IPS-NIHi11 (cell line): ENCODE measurements at places on chromosomes 2 and 18.

DNA sequence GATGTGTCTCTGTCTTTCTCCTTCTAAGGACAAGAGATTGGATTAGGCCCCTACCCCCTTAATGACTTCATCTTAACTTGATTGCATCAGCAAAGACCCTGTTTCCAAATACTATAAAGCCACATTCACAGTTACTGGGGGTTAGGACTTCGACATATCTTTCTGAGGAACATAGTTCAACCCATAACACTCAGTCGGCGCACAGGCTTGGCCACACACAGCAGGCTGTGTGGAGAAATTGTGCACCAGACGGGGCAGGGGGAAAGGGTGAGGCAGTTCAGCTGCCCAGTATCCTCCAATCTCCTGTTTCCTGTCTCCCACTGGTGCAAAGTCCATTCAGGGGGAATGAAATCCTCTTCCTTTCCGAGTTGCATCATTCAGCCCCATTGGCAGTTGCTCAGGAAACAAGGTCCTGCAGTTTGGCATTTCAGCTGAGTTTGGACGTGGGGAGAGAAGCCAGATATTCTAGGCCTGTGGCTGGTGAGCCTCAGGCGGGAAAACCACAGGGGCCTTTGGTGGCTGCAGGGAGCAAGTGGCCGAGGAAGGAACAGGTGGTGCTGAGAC is 9.4 kb upstream of the RAPGEF4 start:
- no peak for DNase-seq

DNA sequence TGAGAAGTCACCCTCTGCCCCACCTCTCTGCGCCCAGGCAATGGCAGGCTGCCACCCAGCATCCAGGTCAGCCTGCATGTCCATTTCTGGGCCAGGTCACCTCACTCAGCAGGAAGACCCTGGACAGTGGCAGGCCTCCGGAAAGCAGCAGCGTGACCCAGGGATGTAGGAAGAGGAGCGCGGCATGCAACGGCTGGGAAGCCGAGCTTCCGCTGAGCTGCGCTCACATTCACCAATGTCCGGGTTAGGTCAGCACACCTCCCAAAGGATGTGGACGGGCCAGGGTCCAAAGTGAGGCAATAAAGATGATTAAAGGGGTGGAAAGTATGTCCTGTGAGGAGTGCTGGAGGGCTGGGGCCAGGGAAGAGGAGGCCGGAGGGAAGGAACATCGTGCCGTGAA is 174.5 kb downstream of the CTIF start:
- DNase-seq: no peak

DNA sequence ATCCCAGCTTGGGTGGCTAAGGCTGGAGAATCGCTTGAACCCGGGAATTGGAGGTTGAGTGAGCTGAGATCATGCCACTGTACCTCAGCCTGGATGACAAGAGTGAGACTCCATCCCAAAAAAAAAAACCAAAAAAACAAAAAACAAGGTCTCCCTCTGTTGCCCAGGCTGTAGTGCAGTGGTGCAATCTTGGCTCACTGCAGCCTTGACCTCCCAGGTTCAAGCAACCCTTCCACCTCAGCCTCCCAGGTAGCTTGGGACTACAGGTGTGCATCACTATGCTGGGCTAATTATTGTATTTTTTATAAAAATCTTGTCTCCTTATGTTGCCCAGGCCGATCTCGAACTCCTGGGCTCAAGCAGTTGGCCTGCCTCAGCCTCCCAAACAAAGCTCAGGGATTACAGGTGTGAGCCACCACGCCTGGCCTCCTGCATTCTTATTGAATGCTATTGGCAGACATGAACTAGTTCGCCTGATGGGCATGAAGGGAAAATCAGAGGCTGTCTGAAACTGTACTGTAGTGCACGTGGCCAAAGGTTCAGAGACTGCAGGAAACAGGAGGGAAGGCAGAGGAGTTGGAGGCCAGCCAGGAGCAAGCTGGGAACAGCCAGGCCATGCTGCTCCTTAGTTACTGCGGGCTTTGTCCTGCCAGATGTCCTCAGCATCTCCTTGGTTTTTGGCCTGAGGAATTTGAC is 16.0 kb upstream of the ASXL2 start:
- no peak for DNase-seq

DNA sequence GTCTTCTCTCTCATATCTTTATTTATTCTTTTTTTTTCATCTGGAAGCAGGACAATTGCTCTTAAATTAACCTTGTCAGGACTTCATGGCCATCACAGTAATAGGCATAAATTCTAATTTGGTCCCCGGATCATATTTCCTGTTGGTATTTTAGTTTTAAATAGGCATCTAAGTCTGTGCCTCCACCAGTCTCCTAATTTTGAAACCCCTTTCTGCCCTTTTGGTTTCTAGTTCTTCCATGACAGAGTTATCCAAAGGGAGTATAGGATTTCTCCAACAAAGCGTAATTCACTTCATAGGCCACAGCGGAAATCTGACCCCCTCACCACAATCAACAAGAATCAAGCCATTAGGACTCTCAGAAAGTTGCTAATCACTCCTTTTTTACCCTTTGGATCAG is 3.8 kb downstream of the EPHA4 start:
- DNase-seq: no peak

GRCh38 chr2:113406114-113406513 is 31.4 kb upstream of the ZNG1B start:
- peak; percentile 20 for DNase-seq

DNA sequence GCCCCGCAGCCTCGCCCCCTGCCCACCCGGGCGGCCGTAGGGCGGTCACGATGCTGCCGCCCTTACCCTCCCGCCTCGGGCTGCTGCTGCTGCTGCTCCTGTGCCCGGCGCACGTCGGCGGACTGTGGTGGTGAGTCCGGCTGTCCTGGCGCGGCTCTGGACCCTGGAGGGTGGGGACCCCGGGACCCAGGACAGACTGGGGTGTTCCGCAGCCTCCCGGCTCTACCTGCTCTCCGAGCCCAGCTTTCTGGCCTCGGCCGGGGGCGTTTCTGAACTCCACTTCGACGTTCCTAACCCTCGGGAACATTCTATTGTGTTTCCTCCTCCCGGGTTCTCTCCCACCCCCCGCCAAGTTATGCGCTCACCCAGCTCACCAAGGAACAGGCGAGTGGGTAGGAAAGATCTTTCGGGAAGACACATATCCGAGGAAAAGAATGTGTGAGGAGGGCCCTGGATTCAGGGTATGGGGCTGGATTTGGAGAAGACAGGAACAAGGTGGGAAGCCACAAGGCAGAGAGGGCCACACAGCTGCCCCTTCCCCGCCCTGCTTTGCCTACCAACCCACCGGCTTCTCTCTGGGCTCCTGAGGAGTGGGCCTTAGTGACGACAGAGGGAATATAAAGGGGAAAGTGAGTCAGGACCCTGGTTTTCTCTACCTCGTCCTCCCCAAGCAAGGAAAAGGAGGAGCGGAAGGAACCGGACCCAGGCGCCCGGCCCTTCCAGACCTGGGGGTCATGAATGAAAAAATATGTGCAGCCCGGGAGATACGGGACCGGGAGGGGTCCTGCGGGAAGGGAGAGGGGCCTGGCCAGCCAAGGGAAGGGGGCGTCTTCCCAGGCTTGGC is 605 bp downstream of the WNT6 start:
- DNase-seq: no peak

- no peak for DNase-seq
Observed at GRCh38 chr18:78305789-78306188, 673.8 kb upstream of the SALL3 start.

DNA sequence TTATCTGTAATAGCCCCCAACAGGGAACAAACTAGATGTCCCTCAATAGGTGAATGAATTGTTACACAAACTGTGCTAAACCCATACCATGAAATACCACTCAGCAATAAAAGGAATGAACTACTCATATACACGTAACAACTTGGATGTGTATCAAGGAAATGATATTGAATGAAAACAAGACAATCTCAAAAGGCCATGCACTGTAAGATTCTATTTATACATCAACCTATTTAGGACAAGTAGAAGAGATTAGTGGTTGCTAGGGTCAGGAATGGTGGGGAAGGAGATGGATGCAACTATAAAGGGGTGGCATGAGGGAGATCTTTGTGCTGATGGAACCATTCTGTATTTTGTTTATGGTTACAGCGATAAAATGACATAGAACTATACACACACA is 47.1 kb downstream of the KANSL3 start:
- DNase-seq: no peak

DNA sequence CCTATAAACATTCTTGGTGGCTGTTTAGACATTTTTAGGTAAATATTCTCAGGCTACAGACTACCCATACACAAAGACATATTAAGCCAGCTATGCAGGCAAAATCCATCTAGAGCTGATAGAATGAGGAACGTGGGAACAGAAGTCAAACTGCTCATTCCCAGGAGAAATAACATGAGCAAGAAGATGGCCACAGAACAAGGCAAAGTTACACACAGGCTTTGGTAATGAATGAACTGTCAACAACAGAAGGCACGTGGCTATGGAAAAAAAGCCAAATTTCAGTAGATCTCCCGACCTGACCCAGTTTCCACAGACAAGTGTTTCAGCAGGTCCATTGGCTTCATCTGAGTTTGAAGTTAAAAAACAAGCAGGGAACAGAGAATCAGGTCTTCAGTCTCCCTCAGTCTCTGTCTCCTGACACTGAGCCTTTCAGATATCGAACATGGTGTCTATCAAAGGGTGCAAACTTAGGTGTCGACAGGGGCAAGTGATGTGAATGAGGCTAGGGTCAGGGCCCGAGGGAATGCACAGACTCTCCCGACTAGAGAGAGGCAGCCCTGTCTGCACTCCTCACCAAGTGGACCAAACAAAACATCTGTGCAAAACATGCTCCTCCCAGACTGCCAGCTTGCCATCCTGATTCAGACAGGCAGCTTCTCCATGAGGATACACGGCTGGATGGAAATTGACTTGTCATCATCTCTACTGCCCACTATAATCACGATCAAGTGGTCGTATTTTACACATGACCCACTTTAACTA is 25.9 kb downstream of the SIGLEC15 start:
- no peak for DNase-seq

- no peak for DNase-seq
Observed at GRCh38 chr2:231361701-231362554, 33.6 kb upstream of the B3GNT7 start.

- no peak for DNase-seq
Observed at GRCh38 chr18:23574611-23575308, 11.5 kb downstream of the NPC1 start.

DNA sequence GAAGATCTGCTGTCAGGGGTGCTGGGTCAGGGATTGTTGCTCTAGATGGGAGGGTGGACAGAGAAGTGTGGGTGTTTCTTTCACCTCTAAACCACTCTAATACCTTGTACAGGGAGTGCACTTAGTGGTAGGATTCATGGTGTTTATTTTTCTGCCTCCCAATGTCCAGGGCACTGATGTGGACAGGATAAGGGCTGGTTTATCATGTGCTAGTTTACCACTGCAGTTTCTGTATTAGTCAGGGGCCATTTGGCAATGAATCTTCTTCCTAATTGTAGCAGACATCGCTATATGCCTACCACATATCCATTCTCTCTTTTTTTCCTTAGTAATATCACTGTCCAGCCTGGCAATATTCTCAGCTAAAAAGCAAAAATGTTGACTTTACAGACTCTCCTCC is 50.3 kb upstream of the LRRTM1 start:
- DNase-seq: no peak

- DNase-seq: no peak
Observed at GRCh38 chr2:196742216-196742615, 57.3 kb downstream of the GTF3C3 start.

GRCh38 chr2:224217233-224217961 is 178.3 kb upstream of the SERPINE2 start:
- no peak for DNase-seq

DNA sequence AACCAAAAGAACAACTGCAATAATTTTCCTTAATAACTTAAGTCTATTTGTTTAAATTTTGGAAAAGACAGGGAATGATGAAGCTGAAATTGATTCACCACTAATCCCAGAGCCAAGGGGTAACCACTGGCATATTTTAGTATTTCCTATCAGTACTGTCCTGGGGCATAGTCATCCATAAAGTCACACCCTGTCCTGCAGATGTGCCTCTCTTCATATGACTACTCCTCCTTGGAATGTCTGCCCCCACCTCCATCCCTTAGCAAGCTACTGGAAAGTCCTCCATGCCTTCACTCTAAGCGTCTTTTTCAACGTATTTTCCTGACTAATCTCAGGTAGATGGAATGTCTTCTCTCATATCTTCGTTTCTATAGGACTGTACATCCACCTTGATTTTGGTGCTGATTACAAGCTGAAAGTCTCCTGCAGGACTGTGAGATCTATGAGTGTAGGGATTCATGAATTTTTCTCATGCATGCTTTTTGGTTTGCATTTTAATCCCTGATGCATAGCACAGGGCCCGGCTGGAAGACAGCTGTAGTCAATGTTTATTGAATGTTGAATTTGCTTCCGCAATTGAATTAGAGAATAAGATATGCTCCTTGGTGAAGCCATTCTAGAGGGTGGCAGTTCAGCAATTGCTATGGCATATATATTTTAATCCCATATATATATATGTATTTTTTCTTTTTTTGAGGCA is 85.6 kb downstream of the MOGAT1 start:
- DNase-seq: no peak

DNA sequence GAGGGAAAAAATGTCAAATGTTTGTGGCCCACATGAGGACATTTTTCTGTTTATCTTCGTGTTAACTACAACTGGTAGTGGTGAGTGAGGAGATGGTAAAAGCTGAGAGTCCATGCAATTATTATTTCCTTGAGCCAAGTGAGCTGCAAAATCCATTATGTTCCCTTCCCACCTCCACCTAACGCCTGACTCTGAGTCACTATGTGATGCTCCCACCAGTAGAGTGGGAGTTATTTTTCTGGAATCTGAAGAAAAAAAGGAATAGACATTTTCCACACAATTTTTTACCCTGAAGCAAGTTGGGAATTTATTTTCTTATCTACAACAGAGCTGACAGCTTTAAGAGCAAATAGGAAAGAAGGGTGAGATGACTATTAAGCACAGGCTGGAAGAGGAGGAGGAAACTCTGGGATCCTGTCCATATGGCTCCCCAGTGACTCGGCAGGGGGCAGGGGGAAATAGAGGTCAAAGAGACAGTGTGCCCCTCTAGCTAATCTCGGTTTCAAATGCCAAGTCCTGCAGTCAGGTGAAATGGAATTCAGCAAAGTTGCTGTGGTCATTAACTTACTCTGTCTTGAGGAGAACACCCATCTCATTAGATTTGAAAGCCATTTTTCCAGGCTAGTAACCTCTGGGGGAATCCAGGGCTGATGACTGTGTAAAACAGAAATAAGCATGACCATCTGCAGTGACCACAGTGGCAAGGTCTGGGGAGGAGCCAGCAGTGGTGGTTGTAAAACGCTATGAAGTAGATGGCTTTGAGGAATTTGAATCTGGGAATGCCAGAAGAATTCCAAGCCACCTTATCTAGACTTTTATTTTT is 463.9 kb downstream of the STK39 start:
- DNase-seq: no peak

- DNase-seq: no peak
Observed at GRCh38 chr18:48109961-48110493, 179.6 kb upstream of the SMAD2 start.

GRCh38 chr2:217419055-217419671 is 559.3 kb upstream of the TNP1 start:
- no peak for DNase-seq
